Adipocyte (in vitro differentiated cells): ENCODE measurements at places on chromosomes 3 and 15.

GRCh38 chr15:57806003-57806402 is 99.5 kb downstream of the POLR2M start:
- DNase-seq: no peak

GRCh38 chr3:143600756-143601718 is 247.2 kb downstream of the SLC9A9 start:
- DNase-seq: no peak

DNA sequence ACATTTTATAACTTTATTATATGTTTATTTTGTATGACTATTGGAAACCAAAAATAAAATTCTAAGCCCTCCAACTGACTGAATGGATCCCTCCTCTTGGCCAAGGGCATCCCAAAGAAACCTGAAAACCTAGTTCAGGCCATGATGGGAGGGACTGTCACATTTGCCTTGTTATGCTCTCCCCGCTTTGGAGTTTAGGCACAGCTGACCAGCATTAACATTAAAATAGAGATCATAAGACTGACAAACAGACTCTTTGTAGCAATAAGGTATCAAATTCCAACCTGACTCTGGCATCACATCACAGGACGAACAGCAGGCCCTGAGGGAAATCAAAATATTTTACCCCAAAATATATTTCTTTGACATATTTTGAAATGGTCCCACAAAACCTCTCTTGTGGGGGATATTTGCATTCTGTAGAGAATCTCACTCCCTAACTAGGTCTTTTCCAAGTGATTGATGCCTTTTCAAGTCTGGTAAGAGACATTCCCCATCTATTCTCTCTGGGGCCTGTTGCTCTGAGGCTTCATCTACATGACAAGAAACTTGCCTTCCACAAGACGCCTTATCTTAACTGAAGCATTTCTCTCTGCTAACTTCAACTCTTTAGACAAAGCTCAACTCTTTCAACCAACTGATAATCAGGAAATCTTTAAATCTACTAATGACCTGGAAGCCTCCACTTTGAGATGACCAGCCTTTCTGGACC is 81.8 kb upstream of the PRR23E start:
- no peak for DNase-seq

DNA sequence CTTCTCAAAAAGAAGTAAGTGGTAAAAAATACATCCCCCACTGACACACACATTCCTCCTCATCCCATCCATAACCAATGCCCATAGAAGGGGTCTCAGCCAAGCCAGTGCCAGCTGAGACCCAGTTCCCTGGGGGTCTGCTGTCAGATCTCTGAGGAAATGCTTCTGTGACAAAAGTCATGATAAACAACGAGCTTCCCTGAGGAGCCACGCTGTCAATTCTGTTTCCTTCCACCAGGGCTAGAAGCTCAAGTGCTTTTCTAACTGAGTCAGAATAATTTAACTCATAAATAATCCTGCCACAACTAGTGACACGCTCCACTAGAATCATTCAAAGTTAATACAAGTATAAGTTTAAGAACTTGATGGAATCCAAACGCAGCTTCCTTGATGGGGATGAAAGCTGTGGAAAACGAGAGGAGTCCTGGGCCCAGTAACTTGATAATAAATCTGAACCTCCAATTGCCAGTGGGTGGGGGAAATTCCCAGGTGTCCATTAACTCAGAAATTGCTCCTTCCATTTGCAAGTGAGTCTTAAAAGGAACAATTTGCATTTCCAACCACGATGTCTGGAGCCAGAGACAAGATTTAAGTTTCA is 348.7 kb upstream of the LMCD1 start:
- no peak for DNase-seq

DNA sequence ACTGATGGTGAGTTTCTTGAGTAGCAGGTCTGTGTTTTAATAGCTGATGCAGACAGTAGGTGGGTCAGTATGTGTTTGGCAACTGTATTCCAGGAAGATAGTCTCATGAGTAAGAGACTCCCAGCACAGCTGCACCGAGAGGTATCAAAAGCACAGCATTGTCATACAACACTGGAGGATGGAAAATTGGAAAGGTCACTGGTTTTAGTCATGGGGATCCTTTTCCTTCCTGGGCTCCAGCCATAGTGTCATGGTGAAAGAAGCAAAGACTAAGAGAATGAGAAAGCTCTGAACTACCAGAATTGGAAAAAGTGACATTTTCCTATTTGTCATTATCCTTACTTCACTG is 61.5 kb downstream of the P3H2 start:
- DNase-seq: no peak

- no peak for DNase-seq
These were observed 394.5 kb upstream of the CFAP20DC start for GRCh38 chr3:59444294-59444671.

DNA sequence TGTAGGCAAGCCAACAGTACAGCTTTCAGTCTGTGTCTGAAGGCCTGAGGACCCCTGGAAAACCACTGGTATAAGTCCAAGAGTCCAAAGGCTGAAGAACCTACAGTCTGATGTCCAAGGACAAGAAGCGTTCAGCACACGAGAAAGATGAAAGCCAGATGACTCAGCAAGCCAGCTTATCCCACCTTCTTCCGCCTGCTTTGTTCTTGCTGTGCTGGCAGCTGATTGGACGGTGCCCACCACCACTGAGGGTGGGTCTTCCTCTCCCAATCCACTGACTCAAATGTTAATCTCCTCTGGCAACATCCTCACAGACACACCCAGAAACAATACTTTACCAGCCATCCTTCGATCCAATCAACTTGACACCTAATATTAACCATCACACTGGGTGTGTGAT is 59.0 kb upstream of the PDZRN3 start:
- DNase-seq: no peak

DNA sequence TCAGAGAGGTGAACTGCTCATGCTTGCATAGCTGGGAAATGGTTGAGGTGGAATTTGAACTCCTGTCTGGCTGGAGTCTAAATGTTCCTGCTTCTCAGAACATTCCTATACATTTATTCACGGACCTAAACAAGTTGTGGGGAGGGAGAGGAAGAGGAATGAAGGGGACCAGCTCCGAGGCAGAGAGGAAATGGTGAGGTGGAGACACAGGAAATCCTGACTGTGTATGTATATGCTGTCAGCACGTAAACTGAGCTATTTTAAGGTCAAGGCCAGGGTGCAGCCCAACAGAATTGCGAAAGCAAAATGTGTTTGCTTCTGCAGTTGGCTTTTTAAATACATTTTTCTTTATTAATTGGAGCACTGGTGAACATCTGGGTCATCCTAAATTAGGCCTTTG is 74.1 kb upstream of the POMGNT2 start:
- peak; percentile 88 for DNase-seq

GRCh38 chr3:171258316-171258715 is 201.9 kb downstream of the TNIK start:
- no peak for DNase-seq

DNA sequence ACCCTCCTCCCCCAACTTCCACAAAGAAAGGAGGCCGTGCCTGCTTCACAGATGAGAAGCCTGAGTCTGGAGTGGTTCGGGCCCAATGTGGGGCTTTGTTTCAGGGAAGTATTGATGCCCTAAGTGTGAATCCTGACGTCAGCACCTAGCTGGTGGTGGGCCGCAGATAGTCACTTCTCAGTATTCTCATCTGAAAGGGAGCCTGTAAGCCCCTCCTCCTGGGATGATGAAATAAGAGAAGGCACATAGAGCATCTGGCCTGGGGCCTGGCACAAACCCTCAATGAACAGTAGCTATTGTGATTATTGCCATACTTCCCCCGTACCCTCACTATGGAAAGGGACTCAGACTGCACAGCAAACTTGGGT is 24.8 kb downstream of the LINGO1 start:
- DNase-seq: peak; percentile 25

- no peak for DNase-seq
These were observed 11.2 kb upstream of the ACTL6A start for GRCh38 chr3:179551349-179552105.

DNA sequence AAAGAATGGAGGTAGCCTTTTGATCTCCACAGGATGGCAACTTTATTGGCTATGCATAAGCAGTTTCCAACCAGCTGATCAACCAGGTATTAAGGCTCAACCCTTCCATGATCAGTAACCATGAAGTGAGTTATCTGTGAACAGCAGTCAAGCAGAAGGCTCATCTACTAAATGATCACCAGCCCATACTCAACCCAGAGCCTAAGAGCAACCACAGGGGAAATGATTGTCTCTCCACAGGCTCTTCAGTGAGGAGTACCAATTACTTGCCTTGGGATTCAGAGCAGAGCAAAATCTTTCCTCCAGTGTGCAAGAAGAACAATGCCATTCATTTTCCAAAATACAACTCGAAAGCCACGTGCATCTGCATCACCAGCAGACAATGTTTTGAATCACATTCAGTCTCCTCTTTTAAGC is 754.8 kb downstream of the ROBO1 start:
- DNase-seq: no peak

DNA sequence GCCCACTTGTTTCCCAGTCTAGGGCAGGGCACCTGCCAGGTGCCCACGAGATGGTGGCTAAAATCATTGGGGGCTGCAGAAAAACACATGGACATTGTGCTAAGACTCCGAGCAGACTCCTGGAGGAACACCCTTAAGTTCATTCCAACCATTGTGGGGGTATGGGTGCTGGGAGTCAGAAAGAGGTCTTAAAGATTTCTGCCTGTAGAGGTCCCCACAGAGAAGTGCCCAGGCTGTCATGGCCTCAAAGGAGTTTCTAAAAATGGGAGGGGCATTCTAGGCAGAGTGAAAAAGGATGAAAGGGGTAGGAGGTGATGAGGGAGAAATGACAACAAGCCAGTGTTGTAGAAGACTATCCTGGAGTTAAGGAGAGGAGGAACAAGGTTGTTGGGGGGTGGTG is 17.1 kb downstream of the RBP1 start:
- no peak for DNase-seq

DNA sequence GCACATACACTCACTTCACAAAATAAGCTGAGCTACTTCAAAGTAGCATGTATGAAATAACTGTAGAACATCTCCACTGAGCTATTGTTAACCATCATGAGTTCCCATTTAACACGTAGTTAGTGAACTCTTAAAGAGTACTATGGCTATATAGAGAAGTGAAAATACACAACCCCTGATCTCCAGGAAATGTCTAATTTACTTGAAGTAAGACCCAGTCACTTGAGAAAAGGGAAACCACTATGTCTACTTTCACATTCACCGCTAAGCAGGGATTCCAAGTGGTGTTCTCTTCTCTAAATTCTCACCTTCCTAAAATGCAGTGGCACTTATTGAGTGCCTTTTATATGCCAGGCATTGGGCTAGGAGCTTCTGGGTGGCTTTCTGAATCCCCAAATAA is 35.0 kb upstream of the COLQ start:
- DNase-seq: no peak

GRCh38 chr15:96230526-96231181 is 99.8 kb upstream of the NR2F2 start:
- no peak for DNase-seq

DNA sequence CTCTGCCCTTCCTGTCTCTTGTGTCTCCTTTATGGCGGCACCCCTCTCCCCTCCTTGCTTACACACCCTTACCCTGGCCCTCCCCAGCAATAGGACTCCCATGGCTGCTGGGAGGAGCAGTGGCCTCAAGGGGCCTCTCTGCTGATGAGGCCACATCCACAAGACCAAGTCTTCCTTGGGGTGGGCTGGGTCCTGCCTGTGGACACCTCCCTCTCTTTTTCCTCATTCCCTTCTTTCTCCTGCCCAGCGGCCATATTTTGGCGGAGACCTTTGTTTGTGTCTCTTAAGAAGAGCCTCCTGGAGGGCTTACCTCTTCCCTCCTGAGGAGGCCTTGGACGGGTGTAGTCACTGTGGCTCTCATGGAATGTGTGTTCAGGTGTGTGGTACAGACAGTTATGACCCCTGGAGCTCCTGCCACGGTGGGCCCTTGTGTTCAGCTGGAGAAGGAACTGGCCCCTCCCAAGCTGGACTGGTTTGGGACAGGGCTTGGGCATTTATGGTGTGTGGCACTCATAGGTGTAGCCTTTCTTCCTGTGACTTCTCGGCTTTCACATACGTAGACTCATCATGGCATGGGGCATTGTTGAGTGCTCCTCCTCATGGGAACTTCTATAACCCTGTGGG is 56.6 kb upstream of the APEH start:
- DNase-seq: no peak

- DNase-seq: no peak
These were observed 3.6 kb downstream of the SIAH2 start for GRCh38 chr3:150759319-150759718.

DNA sequence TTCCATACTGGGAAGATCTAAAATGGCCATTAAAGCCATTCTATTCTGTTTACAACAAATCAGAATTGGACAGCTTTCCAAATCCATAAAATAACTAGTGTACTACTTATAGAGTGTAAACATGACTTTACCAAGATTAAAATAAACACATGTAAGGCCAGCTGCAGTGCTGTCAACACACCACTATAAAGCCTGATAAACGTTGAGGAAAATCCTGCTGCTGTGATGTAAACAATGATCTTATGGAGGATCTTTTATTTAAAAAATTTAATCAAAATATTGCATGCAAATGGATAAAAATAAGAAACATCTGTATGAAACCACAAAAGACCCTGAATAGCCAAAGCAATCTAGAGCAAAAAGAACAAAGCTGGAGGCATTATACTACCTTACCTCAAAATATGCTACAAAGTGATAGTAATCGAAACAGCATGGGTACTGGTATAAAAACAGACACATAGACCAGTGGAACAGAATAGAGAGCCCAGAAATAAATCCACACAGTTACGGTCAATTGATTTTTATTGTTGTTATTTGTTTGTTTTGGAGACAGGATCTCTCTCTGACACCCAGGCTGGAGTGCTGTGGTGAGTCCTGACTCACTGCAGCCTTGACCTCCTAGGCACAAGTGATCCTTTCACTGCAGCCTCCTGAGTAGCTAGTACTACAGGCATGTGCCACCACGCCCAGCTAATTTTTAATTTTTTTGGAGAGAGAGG is 428.8 kb upstream of the C2CD4B start:
- DNase-seq: no peak

GRCh38 chr15:83843471-83843871 is 189.5 kb downstream of the ADAMTSL3 start:
- no peak for DNase-seq

DNA sequence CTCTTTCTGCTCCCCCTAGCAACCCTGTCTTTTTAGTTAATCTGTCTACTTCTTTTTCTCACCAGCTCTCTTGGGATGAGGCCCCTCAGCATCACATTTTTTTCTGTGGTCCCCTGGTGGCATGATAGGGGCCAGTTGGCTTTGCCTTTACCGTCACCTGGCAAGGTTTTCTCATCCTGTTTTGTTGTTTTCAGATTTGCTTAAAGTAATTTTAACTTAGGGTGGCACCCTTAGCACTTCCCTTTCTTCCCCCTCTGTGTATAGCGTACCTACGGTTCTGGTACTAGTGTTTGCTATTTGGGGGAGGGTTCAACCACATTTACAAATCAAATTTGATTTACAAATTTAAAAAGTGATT is 35.6 kb downstream of the PDCD6IP start:
- no peak for DNase-seq

GRCh38 chr3:18680758-18681157 is 255.6 kb upstream of the SATB1 start:
- DNase-seq: no peak

DNA sequence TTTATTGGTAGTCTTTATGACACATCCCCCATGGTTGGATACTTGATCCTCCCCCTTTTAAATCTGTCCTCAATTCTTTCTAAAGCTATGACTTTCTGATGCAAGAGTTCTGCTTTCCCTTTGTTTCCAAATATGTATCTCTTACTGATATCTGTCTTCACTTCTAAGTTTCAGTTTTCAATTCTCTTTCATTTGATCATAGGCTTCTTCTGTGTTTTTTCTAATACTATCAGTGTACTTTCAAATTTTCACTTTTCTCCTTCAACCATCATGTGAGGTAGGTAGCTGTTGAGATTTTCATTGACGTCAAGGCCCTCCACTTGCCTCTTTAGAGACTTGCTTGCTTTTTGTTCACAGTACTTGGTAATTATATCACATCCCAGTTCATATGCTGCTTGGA is 436.5 kb downstream of the CNTN4 start:
- no peak for DNase-seq
